HFF-Myc (cell line): ENCODE measurements at places on chromosomes 3 and 15.
A peak's percentile ranks its signal among the peaks of the same experiment; 100 is the strongest.

DNA sequence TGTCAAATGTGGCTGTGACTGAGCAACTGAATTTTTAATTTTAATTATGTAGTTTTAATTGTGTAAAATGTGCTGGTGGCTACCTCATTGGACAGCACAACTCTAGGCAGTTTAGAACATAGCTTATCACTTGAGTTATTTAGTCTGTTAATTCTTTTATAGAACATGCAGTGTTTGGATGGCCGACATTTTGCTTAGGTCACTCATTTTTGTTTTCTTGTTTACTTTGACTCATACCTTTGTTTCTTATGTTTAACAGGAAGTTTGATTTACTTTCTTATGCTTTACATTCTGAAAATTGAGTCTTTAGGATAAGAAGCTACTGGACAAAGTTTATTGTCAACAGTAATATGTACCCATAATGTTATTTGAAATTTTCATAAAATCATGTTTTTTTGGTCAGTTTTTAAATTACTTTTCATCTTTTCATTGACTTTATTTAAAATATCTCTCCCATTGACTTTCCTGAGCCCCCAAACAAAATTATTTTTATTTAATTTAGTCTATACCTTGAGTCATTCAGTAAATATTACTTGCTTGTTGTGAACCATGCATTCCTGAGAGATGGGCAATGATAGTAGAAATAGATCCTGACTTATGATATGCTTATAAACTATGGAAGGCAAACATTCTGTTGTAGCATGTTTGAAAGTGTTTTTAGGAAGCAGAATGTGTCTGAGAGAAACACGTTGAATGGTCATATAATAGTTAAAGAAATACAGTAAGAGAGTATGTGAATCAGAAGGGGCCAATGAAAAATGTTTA, 60.6 kb downstream of the TCF12 start:
- DNase-seq: no peak

- no peak for DNase-seq
Measured at GRCh38 chr3:29705906-29706844, 425.3 kb downstream of the RBMS3 start.

DNA sequence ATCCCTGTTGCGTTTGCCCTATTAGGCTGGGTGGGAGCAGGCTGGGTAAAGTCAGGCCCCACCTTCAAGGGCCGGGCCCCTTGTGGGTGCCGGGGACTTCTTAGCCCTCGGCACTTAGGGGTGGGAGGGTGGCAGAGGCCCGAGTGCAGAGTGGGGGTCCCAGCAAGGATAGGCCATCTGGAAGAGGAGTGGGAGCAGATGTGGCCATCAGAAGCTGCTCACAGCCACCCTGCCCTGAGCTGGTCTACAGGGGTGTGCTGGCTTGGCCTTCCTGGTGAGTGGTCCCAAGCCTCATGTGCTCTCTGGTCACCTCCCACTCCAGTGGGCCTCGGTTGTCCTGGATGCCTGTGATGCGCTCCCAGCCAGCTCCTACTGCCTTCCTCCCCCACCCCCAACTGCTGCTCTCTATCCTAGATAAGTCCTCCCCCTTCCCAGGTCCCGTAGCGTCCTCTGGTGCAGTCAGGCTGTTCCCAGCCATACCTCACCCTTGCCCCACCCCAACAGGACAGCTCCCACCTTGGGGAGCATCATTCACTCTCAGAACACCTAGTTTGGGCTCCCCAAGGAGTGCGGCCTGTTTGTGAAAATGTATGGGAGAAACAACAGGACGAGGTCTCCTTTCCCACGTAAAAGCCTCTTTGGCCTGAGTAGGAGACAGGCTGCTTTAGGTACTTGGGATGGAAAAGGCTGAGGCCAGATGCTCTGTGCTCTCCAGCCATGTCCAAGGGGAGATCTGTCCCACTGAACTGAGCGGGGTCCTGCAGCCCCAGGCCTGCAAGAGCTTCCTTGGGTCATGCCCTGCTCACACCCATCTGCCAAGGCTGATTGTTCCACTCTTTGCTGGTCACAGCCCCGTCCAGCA, 24.9 kb upstream of the PLXNA1 start:
- DNase-seq: no peak

GRCh38 chr3:61422945-61423673, 138.3 kb upstream of the PTPRG start:
- DNase-seq: no peak

- no peak for DNase-seq
Measured at GRCh38 chr3:184259878-184260723, 1.3 kb downstream of the CAMK2N2 start.

- DNase-seq: no peak
Measured at GRCh38 chr3:100458814-100459213, 33.6 kb upstream of the TMEM45A start.

DNA sequence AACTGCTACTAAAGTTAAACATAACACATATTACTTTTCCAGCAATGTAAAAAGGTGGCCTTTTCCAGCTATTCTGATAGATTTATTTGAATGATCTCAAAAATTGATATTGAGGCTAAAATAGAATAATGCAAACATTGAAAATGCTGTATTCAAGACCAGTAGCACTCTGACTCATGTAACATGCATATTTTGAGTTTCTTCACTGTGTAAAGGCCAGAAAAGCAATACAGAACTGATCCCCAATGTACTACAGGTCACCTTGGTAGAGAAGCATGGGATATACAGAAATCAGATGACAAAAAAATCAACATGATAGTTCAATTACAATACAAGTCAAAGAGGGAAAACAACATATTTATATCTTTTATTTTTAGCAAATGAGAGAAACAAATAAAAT, 419.6 kb downstream of the DIPK2A start:
- no peak for DNase-seq

DNA sequence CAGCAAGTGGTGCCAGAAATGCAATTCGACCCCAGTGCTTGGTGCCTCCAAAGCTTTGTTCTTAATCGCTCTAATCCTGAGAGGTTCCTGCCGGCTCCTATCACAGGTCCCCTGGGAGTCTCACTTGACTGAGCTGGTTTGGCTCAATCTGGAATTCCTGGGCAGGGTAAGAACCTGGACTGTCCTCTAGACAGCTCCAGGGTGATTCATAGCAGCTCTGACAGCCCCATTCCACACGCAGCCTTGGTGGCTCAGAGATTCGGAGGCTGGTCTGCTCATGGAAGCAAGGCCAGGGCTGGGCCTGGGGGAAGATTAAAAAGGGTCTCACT, 37.9 kb downstream of the MYO5C start:
- DNase-seq: no peak

DNA sequence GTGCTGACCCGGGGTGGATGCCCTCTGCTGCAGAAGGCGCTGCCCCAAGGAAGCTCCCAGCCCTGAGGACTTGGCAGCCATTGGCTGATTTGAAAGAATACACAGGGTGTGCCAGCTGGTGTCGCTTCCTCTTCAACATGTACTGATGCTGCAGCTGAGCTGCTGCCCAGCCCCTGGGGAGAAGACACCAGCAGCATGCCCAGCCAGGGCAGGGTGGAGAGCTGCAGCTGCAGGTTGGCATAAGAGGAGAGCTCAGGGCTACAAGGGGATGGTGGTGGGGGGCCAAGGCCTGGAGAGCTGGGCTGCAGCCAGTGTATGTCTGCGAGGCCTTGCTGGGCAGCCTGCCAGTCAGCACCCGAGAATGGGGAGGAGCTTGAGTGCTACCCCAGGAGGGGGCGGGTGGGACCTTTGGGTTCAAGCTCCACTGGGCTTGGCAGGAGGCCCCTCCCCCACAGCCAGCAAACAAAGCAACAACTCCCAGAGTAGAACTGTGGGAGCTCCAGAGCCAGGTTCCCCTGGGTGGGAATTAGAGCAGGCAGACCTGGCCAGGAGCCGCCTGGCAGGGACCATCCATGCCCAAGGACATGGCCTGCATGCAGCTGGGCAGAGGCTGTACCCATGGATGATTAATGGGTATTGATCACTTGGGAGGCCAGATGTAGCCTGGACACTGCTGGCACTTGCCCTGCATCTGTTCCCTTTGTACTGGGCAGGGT, 9.2 kb upstream of the SEMA4B start:
- no peak for DNase-seq

GRCh38 chr3:191915712-191916111, 454.7 kb downstream of the PYDC2 start:
- DNase-seq: no peak

DNA sequence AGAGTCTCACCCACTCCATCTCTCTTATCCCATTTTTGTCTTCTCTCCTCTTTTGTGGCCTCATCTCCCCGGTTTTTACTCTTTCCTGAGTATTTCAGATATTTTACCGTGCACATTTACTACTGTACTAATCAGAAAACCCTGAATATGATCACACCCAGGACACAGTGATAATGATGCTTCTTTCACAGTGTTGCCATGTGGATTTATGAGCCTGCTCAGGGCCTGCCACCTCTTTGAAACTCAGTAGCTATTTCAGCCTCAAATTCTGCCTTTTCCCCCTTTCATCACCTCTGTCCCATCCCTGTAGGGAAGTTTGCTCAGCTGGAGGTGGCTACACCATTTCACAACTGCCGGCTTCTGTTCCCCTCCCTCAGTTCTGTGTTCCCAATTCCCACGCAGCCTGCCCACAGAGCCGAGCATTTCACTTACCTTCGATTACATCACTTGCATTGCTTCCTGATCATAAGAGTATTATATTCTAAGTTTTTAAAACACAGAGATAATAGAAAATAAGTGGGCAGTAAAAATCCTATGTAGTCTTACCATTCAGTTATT, 33.2 kb downstream of the ARNT2 start:
- DNase-seq: no peak

- no peak for DNase-seq
Measured at GRCh38 chr15:40043927-40044716, 5.1 kb upstream of the SRP14 start.

DNA sequence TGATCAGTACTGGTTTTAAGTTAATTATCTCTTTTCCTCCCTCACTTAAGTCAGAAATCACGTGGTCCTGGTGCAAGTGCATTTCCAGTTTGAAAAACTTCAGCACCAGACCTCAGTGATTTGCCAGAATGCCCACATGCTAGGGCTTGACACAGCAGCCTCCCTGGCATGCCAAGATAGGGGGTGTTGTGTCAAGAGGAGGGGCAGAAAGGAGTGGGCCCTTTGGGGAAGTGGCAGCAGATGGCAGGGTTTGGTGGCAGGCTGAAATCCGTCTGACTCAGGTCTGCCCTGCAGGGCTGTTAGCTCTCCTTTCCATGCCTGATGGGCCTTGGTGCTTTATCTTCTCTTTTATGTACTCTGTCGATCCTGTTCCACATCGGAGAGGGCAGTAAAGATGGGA, 23.4 kb downstream of the PXK start:
- no peak for DNase-seq

DNA sequence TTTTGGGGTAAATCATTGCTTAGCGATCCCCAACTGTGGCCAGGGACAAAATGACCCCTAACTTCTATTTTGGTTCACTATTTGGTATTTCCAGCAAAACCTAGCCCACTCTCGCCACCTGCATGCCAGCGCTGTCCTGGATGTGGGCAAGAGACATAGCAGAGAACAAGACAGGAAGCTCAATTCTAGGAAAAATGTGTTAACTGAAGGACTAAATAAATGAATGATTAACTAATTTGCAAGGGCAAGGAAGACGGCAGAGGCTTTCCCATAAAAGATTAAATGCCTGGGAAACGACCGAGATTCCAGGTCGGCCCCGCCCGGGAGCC, 408 bp downstream of the NICN1 start:
- DNase-seq: no peak

- no peak for DNase-seq
Measured at GRCh38 chr3:108301695-108302404, 5.5 kb downstream of the HHLA2 start.

DNA sequence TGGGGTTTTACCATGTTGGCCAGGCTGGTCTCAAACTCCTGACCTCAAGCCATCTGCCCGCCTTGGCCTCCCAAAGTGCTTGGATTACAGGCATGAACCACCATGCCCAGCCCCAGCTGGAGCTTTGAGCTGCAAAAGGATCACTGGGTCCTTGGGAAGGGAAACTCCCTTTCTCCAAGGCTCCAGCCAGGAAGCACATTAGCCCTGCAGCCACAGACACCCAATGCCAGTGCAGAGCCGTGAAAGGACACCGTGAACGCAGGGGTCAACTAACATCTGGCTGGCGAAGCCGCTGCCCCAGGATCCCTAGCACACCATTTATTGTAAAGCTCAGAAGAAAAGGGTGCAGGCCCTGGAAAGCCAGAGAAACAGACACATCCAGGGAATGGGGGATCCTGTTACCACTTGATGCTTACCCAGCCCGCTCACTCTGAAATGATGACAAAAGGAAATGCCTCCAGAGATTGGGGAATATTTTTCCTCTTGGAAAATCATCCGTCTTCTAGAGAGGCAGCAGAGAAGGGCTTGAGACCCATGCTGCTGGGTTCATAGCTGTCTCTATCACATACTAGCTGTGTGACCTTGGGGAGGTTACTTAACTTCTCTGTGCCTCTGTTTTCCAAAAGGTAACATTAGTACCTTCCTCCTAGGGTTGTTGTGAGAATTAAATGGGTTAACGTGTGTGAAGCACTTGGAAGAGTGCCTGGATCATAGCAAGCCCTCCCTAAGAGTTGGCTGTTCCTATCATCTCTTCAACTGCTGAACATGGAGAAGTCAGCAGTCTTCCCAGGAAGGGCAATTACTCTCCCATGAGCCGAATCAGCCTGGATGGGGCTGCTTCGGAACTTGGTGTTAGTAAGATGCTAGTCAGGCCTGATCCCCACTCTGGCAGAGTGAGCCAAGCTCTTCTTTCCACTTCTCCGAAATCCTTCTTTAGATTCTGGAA, 40.8 kb downstream of the LMCD1 start:
- no peak for DNase-seq

GRCh38 chr3:34155666-34156065, 357.2 kb downstream of the PDCD6IP start:
- no peak for DNase-seq

DNA sequence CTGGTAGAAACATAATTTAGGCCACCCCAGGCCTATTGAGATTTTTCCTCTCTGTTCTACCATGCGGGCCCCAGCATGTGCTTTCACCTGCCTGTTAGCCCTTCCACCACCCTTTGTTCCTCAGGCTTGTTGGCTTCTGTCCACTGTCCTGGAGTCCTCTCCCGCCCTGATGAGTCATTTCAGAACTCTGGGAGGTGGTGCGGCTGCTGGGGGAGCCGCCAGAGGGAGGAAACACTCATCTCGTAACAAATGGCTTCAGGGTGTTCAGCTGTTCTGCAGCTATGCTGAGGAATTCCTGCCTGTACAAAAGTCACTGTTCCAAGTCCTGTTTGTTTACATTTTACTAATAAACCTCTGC, 36.3 kb downstream of the LRTM1 start:
- peak; percentile 98 for DNase-seq

GRCh38 chr3:139318431-139318816, 25.4 kb upstream of the MRPS22 start:
- no peak for DNase-seq

DNA sequence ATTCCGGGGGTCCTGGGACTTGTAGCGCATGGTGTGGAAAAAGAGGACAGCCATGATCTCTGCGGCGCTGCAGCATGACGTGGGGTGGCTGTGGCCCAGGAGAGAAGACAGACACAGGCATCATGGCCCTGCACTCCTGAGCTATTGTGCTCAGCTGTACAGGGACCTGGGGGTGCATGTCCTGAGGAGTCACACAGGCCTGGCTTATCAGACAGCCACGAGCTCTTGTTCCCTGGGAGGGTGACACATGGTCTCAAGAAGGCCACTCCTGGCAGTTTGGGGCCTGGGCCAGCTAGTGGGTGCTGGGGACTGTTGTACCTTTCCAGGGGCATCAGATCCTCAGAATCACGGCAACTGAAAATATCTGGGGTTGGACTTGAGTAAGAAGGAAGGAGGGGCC, 13.7 kb downstream of the TKT start:
- DNase-seq: no peak
